CD4-positive, alpha-beta memory T cell (primary cell): ENCODE measurements at places on chromosomes 3 and 15.

DNA sequence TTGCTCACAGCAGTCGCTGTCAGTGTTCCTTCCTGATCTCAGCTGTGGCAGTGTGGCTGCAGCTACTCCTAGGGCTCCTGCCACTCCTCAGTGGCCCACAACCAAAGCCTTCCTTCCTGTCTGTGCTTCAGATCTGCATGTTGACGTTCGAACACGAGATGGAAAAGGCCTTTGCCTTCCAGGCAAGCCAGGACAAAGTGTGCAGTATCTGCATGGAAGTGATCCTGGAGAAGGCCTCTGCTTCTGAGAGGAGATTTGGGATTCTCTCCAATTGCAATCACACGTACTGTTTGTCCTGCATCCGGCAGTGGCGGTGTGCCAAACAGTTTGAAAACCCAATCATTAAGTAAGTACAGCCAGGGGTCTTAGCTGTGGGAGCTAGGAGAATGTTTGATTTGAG is 17.8 kb downstream of the MKRN2 start:
- no peak for DNase-seq

DNA sequence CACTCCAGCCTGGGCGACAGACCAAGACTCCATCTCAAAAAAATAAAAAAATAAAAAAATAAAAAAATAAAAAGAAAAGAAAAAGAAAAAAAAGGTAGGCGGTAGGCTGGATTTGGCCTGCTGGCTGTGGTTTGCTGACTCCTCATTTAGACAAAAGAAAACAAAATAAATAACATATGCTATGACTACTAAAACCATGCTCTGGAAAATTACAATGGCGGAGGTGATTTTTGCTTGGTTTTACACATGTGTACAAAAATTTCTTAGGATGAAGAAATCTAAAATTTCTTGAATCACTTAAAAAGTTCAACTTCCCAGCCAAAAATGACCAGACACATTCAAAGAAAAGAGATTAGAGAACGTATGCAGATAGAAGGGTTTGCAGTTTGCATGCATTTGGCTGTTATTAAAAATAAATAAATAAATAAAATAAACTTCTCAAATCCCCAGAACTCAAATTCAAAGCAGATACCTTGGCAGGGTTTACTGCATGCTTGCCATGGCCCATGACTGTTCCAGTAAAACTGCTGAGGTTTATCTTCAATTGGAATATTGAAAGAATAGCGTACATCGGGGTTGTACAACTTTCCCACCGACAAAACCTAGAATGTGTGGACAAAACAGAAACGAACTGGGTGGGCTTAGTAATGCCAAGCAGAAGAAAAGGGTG is 65.9 kb downstream of the ADAMTS9 start:
- DNase-seq, result no peak

- no peak for DNase-seq
Measured at GRCh38 chr3:112688085-112688769, 47.3 kb upstream of the CCDC80 start.

GRCh38 chr3:53775834-53776251 is 70.4 kb downstream of the CHDH start:
- DNase-seq, result no peak

DNA sequence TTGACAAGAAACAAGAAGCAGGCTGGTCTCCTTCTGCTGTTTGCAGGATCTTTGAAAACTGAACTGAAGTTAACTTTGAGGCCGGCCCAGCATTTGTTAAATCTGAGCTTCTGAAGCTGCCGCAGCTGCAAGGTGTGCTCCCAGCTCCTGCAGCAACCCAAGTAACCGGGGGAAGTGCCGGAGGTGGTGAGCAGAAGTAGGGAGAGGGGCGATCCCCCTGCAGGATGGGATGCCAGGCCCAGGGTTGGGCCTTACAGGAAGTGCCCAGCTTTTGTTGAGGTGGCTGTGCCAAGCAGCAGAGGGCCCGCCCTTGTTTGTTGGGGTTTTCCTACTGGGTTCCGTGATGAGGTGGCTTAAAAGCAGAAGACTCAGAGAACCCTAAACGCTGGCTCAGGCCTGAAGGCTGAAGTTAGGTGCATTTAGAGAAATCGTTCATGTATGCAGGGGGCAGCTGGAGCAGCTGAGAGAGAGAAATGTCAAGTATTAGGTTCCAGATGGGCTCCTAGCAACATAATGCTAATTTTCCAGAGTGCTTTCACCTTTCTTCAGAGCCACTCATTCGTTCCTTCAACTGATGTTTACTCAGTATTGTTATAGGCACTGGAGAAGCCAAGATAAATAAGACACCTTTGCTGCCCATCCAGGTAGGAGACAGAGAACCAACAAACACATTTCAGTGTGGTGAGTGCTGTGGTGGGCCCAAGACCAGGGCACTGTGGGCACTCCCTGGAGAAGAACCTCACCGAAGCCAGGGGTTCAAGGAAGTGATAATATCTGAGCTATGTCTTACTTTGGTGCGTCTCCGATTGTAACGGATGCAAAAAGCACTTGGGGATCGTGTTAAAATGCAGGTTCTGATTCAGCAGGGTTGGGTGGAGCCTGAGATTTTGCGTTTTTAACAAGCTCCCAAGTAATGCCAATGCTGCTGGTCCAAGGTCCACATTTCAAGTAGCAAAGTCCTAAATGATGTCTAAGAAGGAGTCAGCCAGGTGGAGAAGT is 42.2 kb upstream of the PLCL2 start:
- DNase-seq, result peak; percentile 79

DNA sequence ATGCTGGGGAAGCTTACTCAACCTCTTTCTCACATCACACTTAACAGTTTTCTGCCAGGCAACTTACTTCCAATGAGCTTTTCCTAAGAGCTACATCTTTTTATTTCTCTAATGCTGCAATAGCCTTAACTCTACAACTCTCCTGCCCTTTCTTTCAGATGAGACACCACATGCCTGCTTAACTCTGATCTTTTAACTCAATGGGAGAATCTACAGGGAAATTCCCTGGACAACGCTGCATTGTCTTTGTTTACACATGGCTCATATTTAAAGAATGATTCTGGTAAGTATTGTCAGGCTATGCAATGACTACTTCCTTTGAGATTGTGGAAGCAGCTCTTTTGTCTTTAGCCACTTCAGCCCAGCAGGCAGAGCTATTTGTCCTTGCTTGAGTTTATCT is 353.1 kb upstream of the BCHE start:
- DNase-seq, result no peak

- DNase-seq, result no peak
Measured at GRCh38 chr3:185623939-185624665, 38.0 kb downstream of the SENP2 start.

DNA sequence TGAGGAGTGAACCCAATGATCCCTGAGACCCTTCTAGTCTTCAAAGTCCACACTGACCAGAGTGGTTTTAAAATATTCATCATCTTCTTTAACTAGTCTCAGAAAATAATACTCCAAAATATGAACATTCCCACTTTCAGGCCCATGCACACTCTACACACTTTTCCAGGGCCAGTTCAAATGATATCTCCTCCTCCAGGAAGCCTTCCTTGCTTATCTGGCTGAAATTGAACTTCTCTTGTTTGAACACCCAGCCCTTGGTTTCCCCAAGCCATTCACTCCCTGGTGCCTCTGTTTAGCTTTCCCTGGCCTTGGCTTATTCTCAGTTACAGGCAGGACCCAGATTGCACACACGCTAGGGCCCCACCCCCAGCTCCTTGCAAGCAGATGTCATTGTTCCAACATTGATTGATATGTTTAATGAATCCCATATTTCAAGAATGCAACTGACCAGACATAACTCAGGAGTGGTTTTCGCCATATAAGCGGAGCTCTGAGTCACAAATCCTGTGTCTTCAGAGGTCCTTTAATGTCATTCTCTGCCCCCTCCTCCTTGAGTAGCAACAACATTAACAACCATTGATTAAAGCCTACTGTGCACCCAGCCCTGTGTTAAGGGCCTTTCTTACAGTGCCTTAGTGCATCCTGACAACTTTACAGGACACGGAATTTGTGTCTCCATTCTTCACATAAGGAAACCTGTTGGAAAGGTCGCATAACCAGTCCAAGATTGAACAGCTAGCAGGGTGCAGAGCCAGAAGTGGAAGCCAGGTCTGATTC is 2.1 kb downstream of the ITGA11 start:
- no peak for DNase-seq

- no peak for DNase-seq
Measured at GRCh38 chr3:30638685-30639412, 32.4 kb downstream of the TGFBR2 start.

GRCh38 chr3:156017352-156018030 is 102.9 kb upstream of the KCNAB1 start:
- DNase-seq, result no peak

GRCh38 chr3:124498891-124499290 is 231.4 kb upstream of the UMPS start:
- DNase-seq, result no peak

DNA sequence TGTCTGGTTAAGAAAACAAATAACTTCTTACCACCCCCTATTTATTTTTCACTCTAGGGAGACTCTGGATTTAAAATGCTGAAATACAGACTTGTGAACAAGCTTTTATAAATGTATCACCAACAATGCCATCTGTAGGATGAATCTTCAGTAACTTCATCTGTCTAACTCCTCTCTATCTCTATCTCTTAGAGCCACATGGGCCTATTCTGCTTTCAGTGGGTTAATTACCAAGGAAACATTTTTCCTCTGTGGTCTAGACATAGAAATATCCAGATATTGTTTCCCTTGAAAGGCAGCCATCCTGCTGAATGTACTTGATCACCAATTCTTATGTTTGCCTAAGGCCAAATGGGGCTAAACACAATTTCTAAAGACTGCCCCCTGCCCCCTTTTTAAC is 167.6 kb upstream of the COL8A1 start:
- no peak for DNase-seq

GRCh38 chr15:57619746-57620145 is 28.0 kb downstream of the MYZAP start:
- DNase-seq, result no peak

DNA sequence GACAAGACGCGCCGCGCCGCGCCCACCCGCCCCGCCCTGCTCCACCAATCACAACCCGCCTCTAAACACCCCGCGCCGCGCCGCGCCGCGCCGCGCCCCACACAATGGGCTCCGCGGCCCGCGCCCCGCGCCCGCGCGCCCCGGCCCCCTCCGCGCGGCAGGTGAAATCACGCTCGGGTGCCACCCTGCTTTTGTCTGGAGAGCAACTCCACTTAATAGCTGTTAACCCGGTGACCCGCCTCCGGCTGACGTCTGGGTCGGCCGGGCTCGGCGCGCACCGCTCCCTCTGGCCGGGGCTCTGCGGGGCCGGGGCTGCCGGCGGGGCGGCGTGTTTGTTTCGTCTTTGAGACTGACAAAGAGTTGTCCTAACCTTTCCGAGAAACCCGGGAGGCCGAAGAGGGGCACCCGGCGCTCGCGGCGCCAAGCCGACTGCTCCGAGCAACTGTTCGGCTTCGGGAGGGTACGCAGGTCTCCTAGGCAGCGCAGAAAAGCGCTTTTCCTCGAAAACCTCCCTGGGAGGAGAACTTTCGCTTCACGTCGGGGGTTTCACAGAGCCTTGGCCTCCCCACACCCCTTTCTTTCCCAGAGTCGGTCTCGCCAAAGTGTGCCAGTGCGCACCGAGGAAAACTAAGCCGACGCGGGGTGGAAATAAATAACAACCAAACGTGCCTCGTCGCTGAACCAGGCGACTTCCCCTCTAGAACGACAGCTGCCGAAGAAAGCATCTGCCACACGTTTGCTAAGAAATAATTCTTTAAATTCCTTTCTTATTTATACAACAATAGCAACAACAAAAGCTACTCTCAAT is 518.4 kb downstream of the FOXP1 start:
- DNase-seq, result peak; percentile 83

GRCh38 chr3:41638381-41638780 is 323.5 kb downstream of the ULK4 start:
- DNase-seq, result no peak

DNA sequence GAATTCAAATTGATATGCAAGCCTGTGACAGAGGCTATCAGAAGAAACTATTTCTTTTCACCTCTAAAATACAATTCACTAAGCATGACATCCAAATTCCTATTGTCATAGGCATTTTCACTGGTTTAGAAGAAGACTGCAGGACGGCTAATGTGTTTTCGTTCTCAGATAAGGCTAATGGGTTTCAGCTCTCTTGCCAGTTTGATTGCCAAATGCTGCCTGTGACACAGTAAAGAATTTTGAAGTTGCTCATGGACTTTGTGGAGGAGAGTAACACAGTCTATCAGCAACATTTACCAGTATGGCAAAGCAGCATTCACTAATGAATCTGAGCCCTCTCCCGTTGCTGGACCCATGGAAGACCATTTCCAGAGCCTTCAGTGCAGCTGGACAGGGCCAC is 948.1 kb downstream of the FHIT start:
- DNase-seq, result no peak

DNA sequence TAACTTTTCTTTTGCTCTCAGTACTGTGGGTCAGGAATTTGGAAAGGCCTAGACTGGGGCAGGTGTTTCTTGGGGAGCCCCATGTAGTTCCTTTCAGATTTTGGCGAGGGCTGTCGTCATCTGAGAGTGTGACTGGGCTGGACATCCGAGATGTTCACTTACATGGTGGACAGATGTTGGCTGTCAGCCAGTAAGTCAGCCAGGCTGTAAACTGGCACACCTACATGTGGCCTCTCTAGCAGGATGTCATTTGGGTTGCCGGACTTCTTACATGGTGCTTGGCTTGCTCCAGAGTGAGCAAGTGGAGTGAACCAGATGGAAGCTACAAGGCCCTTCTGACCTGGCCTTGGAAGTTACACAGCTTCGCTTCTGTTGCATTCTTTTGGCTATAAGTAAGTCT is 20.7 kb downstream of the TATDN2 start:
- no peak for DNase-seq

DNA sequence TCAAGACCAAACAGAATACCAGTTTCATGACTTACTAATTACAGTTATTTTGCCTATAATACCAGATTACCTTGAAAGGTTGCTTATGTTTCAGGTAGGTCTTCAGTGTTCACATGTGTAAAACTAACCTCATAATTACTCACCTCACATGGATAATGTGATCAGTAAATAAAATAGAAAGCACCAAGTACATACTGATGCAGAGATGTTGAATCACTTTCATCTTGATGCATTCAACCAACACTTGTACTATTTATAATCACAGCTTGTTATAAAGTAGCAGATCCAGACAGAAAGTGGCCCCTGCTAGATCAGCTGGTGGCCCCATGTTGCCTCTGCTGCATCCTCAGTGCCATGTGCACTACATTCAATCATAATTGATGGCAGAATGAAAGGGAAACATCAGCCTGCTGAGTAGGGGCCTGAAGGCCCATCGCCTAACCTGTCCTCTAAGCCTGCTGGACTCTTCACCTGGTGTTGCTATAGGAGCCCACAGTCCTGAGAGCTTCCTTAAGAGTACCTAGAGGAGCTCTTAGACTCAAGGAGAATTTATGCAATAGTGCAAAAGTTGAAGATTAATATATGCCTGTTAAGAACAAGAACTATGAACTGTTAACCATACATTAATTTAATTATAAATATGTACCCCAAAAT is 154.3 kb downstream of the PLCL2 start:
- no peak for DNase-seq

GRCh38 chr3:153008226-153008625 is 153.8 kb upstream of the RAP2B start:
- DNase-seq, result no peak

DNA sequence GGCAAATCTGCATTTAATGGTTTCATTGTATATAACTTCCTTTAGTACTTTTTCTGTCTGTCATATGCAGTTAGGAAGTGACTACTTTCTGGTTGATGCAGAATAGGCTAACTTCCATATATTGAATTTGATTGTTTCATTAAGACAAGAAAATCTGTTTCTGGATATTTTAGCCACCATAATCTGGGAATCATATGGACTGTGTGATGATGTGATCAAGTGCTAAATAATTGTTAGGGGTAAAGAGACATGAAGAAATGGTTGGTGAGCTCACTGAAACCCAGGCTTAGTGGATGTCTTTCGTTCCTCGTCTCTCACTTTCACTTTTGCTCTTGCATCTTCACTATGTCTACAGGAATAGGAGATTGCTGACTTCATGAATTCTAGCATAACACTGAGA is 3.5 kb upstream of the MNS1 start:
- DNase-seq, result peak; percentile 8
